Bladder microvascular endothelial cell (primary cell): ENCODE measurements at places on chromosomes 5 and 9. TPM values are rescaled to one million over a fixed set of nuclear protein-coding genes. Genes with fewer than 3 reads are reported as not detected.

TEX53 gene
- not detected in 2 replicates for total RNA-seq

MARCHF11 gene
- total RNA-seq = not detected in 2 replicates

DNAJA1 gene
- total RNA-seq = 97.5 and 205 TPM in 2 replicates

CTNNA1 gene
- 576 and 698 TPM in 2 replicates for total RNA-seq

CARD9 gene
- total RNA-seq = 0.16 and 0.50 TPM in 2 replicates

DOK3 gene
- 3.4 and 4.5 TPM in 2 replicates for total RNA-seq

TSLP gene
- total RNA-seq = under 0.01 and 0.06 TPM in 2 replicates

CNTNAP3 gene
- total RNA-seq = 18.5 and 104 TPM in 2 replicates

SPATA31A3 gene
- total RNA-seq = not detected in 2 replicates

IL9 gene
- not detected in 2 replicates for total RNA-seq
